ENCODE measurements at places on chromosomes 4 and X.

DNA sequence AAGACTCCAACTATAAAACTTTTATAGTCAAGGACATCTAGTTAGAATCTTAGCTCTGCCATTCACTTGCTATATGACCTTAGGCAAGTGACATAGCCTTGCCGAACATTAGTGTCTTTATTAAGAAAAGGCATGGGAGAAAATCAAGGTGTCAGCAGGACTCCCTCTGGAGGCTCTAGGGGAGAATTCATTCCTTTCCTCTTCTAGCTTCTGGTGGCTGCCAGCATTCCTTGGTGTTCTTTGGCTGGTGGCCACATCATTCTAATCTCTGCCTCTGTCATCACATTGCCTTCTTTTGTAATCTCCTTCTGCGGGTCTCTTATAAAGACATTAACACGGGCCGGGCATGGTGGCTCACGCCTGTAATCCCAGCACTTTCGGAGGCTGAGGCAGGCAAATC lies 99.8 kb downstream of the PPP1R2C start:
- no peak for DNase-seq

DNA sequence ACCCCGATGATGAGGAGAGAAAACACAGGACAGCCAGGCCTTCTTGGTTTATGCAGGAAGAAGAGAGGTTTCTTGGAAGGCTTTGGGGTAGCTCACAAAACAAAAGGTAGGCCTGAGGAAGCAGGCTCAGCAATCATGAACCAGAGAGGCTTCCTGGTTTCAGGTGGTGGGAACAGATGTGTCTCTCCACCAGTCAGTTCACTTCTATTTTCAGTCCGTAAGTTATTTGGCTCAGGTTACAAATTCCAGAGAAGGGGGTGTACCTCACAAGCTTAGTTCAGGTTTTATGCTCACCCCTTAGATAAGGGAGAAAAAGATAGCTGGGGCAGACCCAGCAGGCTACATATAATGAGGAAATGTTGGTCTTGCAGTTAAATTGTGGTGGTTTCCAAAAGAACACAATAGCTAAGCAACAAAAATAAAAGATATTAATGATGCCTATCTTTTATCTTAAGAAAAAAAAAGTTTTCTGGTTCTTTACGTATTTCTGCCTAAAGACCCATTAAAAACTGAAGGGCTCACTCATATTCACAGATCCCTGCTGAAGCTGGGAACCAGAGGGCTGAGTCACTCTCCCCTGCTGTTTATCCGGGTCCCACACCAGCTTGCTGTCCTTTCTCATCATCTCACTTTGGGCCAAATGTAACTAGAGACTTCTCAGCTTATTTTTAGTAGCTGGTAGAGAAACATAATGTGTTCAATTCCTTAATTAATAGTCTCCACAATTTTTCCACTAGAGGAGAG lies 177.0 kb downstream of the CAMK2D start:
- no peak for DNase-seq

- DNase-seq: no peak
Measured at GRCh38 chrX:40142417-40142816, 44.7 kb upstream of the BCOR start.

DNA sequence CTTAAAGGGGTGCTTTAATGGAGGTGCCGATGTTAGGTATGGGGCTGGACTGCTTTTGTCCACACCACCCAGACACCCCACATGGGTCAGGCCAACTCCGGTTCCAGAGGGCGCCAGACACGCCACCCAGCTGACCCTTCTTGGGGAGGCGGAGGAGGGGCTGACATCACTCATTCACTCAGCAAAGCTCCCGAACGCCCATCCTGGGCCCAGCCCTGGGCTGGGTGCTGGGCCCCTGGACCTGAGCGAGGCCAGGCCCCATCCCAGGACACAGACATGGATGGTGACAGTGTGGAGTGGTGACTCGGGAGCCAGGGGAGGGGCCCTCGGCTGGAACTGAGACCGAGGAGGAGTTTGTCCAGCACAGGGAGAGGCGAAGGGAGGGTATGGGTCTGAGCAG lies 28.1 kb downstream of the MAN2B2 start:
- no peak for DNase-seq

- no peak for DNase-seq
Measured at GRCh38 chr4:124192544-124192943, 520.0 kb downstream of the ANKRD50 start.

GRCh38 chr4:185712350-185713024 lies 99.5 kb downstream of the SORBS2 start:
- no peak for DNase-seq

- no peak for DNase-seq
Measured at GRCh38 chr4:98468709-98469108, 189.7 kb downstream of the TSPAN5 start.

- DNase-seq: no peak
Measured at GRCh38 chrX:9681422-9681821, 84.2 kb downstream of the GPR143 start.

- no peak for DNase-seq
Measured at GRCh38 chr4:53162969-53163368, 202.9 kb downstream of the SCFD2 start.

DNA sequence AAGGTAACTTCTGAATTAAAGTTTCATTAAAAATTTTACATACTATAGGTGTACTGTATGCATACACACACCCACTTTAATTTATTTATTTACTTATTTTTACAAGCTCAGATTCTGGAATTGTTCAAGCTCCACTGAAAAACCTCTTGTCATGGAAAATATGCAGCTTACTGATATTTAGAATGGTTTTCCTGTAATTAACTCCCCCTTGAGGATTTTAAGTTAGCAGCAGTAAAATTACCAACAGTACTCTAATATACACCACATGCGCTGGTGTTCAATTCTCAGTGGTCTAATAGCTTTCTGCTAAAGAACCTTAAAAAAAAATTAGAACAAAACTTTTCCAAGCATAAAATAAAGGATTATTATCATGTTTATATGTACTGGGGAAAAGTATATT lies 12.0 kb downstream of the MAB21L2 start:
- no peak for DNase-seq

GRCh38 chr4:4851081-4851480 lies 8.4 kb upstream of the MSX1 start:
- no peak for DNase-seq

- no peak for DNase-seq
Measured at GRCh38 chr4:150909116-150909515, 106.0 kb downstream of the LRBA start.

DNA sequence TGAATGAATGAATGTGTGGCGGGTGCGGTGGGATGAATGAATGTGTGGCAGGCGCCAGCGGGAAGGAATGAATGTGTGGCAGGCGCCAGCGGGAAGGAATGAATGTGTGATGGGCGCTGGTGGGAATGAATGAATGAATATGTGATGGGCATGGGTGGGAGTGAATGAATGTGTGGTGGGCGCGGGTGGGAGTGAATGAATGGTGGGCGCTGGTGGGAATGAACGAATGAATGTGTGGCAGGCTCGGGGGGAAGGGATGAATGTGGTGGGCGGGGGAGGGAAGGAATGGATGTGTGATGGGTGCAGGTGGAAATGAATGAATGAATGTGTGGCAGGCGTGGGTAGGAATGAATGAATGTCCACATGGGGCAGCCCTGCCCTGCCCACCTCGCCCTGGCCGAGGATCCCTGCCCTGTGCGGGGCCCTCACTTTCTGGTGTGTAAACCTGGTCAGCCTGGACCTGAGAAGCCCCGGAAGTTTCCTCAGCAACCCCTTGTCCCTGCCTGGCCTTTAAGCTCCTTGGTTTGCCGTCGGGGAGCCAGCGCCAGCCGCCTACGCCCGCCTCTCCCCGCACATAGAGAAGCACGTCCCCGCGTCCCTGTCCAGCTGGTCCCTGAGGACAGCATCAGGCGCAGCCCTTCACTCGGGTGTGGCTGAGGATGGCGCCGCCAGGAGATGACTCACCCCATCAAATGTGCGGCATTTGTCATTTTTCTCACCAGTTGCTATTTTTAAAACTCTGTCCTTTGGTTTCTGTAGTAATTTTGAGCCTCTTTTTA lies 112.8 kb upstream of the LRPAP1 start:
- no peak for DNase-seq

- DNase-seq: no peak
Measured at GRCh38 chr4:79182209-79182608, 143.7 kb downstream of the NAA11 start.

DNA sequence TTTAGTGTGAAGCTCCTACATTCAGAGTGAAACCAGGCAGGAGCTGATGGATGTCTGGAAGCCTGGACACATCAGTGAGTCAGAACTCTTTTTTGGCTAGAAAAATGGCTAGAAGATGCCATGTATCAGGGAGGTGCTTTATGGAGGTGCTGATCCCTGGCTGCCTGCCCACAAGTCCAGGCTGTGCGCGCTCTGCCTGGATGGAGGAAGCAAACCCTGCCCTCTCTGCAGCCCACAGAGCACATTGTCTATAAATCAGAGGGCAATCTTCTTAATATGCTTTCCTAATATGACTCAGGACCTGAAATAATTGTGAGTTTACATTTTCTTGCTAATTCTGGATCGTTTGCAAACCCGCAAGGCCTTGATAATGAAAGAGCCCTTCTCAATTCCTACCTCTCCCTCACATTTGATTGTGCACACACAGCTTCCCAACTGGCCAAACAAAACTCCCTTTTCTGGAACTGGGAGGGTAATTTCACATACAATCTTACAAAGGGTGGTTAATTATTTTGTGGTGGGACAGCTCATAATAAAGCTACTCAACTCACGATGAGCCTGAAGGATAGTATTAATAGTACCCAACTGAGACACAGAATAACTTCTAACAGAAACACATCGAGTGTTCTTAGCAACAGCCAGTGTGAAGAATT lies 11.7 kb downstream of the MFAP3L start:
- DNase-seq: no peak

DNA sequence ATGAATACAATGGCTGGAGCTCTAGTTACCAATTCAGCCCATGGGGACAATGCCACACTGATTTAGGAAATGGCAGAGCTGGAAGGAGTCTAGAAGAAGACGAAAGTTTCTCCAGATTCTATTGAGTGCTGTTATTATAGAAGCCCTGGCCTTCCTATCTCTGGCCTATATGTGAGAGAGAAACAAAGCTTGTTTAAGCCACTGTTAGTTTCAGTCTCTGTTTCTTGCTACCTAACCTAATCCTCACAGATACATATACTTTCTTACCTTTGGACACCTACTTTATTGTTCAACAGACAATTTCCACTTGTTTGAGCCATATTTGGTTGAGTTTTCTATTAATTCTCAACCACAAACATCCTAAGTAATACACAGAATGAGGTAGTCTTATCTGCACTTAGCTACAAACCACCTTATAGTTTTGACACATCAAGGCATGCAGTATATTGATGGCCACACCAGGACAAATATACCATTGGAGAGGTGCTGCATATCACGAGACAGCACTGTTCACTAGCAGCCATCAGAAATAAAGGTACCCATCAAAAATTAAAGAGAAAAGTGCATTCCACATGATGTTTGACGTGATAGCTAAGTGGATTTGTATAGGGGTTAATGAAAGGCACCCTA lies 190.2 kb downstream of the SMIM20 start:
- no peak for DNase-seq

GRCh38 chrX:135112096-135112729 lies 8.1 kb downstream of the ETDB start:
- no peak for DNase-seq

DNA sequence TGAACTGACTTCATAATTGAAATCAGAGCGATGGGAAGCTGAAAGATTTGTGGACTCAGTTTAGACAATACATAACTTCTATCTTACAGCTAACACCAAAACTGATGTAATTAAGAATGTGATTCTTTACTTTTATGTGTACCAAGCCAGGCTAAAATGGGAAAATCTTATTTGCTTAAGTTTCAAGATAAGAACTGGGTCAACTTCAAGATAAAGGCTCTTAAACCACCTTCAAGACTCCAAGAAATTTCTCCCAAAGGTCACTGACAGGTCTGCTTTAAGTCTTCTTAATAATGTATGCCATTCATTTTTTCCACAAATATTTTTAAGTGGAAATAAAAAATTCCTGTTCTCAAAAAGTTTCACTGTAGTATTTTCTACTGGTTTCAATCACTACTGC lies 55.5 kb downstream of the DDX60 start:
- no peak for DNase-seq

GRCh38 chrX:38357747-38358673 lies 5.6 kb downstream of the OTC start:
- no peak for DNase-seq

DNA sequence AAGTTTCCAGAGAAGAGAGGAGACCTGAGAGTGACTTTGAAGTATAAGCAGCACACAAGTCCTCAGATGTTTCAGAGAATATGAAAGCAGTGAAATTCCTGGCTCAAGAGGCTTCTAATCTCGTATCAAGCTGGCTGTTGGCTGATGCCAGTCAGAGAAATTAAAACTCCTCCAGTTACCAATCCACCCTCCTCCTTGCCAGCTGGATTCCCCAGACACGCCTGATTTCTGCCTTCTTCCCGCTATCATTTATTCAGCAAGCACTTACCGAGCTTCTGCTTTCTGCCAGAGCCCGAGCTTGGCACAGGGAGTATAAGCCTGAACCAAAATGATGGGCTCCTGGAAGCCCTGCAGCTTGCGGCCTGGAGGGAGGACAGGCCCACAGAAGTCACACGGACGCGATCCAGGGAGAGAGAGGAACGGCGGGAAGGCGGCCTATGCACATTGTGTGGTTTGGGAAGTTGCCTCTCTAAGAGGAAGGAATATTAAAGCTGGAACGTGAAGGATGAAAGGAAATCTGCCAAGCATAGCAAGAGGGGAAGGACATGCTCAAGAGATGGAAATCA lies 102.4 kb upstream of the TBL1X start:
- no peak for DNase-seq

GRCh38 chr4:67746797-67747495 lies 7.2 kb downstream of the GNRHR start:
- no peak for DNase-seq

- DNase-seq: no peak
Measured at GRCh38 chr4:16029262-16029661, 54.6 kb downstream of the PROM1 start.

GRCh38 chr4:74032064-74032463 lies 6.4 kb downstream of the CXCL3 start:
- no peak for DNase-seq

- no peak for DNase-seq
Measured at GRCh38 chrX:65745427-65745826, 78.0 kb downstream of the MSN start.

GRCh38 chrX:38365954-38366353 lies 13.6 kb downstream of the OTC start:
- DNase-seq: no peak

DNA sequence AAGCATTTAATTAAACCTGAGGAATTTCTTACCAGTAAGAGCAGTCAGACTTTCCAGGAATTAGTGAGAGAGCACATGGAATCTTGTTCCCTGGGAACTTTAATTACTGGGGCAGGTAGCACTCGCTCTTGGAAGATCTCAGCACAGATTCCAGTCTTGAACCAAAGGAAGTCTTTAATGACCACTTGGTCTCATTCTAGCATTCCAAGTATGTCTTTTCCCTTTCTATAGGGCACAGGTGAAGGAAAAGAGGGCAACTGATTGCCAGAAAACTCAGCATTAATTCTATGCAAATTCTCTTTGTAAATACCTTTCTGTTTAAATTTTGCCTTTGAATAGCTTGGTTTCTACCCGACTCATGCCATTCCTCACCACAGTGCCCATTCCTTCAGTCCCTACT lies 236.6 kb downstream of the LDB2 start:
- no peak for DNase-seq

Measured in upper lobe of left lung (tissue), 6 donors.